ENCODE measurements at places on chromosomes 2 and 18. TPM values are rescaled to one million over a fixed set of nuclear protein-coding genes. Genes with fewer than 3 reads are reported as not detected.
A peak's percentile ranks its signal among the peaks of the same experiment; 100 is the strongest.

GNAL gene
- 1.7 TPM for total RNA-seq

CABLES1 gene
- total RNA-seq, result 3.7 TPM

DNA sequence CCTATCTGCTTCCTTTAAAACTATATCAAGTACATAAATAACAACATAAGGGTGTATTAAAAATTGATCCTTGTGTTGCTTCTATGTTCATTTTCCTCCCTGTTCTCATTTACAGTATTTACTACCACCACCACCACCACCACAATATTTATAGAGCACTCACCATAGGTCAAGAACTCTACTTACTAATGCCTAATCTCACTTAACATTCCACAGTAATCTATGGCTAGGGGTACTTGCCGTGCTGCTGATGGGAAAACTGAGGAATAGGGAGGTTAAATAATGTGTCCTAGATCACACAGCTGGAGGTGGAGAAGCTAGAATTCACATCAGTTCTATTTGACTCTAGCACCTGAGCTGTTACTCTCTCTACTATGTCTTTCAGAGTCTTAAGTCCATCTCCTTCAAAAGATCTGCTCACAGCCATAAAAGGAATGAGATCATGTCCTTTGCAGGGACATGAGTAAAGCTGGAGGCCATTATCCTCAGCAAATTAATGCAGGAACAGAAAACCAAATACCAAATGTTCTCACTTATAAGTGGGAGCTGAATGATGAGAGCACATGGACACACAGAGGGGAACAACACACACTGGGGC lies 54.1 kb upstream of the ZNF385B start:
- H3K27me3 ChIP-seq, result no peaks in the 10 kb centered on the region
- H3K4me1 ChIP-seq, result no peaks in the 10 kb centered on the region
- no peak overlapping the region for H3K4me3 ChIP-seq
- no peak overlapping the region for H3K27ac ChIP-seq
- H3K36me3 ChIP-seq, result no peaks in the 10 kb centered on the region
- DNase-seq, result no peak

CLHC1 gene
- 9.3 TPM for total RNA-seq

DNA sequence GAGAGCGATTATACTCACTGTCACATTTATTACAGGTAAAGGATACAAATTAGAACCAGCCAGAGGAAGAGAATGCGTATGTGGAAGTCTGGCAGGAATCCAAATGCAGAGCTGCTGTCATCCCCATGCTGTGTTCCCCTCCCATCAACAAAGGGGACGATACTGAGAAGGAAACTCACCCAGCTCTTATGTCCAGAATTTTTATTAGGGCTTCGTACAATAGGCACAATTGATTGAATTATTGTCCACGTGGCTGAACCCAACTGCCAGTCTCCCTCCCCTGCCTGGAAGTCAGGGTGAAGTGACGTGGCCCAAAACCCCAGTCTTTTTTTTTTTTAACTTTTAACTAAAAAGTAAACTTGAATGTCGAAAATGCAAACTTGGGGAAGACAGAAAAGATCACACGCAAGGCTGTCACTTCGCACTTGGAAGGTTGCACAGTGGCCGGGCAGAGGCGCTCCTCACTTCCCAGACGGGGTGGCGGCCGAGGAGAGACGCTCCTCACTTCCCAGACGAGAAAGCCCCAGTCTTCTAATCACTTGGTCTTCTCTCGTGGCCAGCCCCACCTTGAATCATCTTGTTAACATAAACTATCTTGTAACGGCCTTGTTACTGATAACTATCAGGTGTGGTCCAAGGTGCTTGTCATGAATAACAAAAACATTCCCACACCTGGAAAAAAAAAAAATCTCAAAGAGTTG lies 40.0 kb upstream of the ITSN2 start:
- H3K4me3 ChIP-seq, result no peak overlapping the region
- peaks cover 6% of the 10 kb centered on the region for H3K4me1 ChIP-seq
- no peaks in the 10 kb centered on the region for H3K27me3 ChIP-seq
- H3K27ac ChIP-seq, result no peak overlapping the region

- H3K4me3 ChIP-seq, result no peak overlapping the region
- peak; percentile 7 for DNase-seq
- H3K27me3 ChIP-seq, result no peaks in the 10 kb centered on the region
- H3K4me1 ChIP-seq, result no peaks in the 10 kb centered on the region
- peaks cover 24% of the 10 kb centered on the region for H3K36me3 ChIP-seq
These were observed 35.8 kb downstream of the HIBCH start for GRCh38 chr2:190283783-190284182.

GRCh38 chr2:146415291-146415690 lies 1429.5 kb upstream of the ACVR2A start:
- no peak for DNase-seq
- no peaks in the 10 kb centered on the region for H3K36me3 ChIP-seq
- no peaks in the 10 kb centered on the region for H3K4me1 ChIP-seq

CXCR1 gene
- total RNA-seq, result not detected

GRCh38 chr2:128685841-128686496 lies 367.3 kb upstream of the HS6ST1 start:
- no peaks in the 10 kb centered on the region for H3K36me3 ChIP-seq
- H3K27me3 ChIP-seq, result no peaks in the 10 kb centered on the region
- no peaks in the 10 kb centered on the region for H3K4me1 ChIP-seq
- H3K27ac ChIP-seq, result no peak overlapping the region
- no peak overlapping the region for H3K4me3 ChIP-seq
- no peak for DNase-seq

All from muscle of leg (tissue), 16 donors.